ENCODE measurements at places on chromosomes 1 and 21.

GRCh38 chr1:51581238-51581637 is 35.7 kb upstream of the OSBPL9 start:
- DNase-seq, result no peak

DNA sequence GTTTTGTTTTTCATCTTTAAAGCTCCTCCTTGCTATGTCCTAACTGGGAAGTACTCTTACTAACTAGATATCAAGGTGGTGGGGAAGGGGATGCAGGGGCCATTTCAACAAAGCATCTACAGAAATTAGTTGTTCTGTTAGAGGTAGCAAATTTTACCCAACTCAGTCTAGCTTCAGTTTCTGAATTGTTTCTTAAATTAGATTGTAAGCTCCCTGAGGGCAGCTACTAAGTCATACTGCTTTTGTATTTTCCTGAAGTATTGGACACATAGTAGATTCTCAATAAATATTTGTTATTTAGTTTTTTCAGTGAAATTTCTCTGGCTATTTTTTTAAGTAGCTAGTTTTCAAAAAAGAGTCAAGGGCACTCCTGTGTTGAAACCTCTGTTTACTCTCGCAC is 1.8 kb downstream of the UBAP2L start:
- DNase-seq, result no peak

GRCh38 chr1:65027666-65028358 is 61.5 kb upstream of the JAK1 start:
- DNase-seq, result no peak

DNA sequence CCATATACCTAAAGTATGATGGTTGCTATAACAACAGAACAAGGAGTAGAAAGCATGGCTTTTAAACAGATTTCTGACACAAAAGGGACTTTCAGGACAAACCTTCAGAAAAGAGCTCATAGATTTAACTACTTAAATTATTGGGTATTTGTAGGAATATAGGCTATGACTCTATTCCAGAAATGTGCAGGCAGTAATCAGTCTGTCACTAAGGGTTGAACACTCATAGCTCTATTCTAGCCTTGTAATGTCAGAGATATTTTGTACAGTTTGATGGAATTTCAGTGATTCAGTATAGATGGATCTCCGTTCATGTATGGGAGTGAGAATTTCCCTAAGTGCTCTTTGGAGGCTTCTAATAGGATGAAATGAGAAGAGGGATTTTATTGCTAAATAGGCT is 82.8 kb downstream of the EXTL2 start:
- no peak for DNase-seq

- DNase-seq, result no peak
Measured at GRCh38 chr1:2230781-2231531, 2.8 kb downstream of the SKI start.

GRCh38 chr1:45093334-45093733 is 81.3 kb downstream of the UROD start:
- DNase-seq, result no peak

DNA sequence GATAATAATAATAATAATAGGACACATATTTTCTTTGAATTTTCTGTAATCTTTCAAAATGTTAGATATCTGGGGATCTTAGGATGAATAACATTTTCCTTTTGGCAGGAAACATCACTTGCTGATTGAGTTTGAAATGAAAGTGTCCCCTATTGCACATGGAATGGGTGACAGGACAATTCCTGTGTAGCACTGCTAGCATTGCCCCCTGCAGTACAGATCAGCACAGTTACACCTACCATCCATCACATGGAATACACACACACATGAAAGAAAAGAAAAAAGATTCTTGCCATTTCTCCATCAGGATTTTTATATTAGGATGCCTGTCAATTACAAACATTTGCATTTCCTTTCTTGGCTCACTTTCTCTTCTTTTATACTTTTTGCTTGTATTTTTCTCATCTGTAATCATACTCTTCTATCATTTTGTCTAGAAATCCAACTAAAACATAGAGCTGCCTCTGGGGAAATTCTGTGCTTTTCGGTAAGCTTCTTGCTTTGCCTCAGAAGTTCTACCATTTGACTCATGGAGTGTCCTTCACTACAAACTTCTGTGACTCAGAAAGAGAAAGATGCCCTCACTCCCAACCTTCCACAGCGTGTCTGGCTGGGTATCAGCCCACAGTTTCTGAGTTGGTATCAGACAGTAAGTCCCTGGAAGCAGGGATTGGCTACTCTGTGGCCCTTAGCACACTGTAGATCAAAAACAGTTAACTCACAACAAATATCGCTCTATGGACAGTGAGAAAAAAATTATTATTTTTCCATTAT is 641.2 kb downstream of the PTPRC start:
- no peak for DNase-seq

DNA sequence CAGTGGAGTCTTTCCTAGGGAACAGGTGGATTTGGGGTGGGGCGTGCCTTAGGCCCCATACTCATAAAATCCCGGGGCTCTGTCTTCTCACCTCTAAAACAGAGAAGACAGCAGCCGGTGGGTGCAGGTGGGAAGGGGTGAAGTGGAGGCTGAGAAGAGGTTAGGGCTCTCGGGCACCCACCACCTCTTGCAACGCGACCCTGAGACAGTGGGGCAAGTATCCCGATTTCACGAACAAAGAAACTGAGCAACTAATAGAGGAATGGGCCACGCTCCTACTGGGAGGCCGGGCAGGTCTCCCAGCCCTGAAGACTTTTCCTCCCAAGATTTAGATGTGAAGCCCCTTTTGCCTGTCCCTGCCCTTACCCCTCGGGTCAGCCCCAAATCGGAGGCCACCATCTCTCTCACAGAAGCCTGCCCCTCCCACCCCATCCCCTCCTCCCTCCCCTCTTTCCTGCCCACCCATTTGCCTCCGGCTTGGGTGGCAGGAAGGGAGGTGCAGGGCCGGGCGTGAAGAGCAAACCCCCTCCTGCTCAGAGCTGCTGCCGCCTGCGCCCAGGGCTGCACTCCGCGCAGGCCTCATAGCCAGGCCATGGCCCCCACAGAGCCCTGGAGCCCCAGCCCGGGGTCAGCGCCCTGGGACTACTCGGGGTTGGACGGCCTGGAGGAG is at the start of gene GPR25:
Gene GPR25 (plus strand): TSS at position 536 of the 670 bp plus-strand sequence. CDS start 57 bp downstream, at position 593.
- DNase-seq, result no peak

- no peak for DNase-seq
Measured at GRCh38 chr1:3711381-3711779, 40.9 kb upstream of the CCDC27 start.

DNA sequence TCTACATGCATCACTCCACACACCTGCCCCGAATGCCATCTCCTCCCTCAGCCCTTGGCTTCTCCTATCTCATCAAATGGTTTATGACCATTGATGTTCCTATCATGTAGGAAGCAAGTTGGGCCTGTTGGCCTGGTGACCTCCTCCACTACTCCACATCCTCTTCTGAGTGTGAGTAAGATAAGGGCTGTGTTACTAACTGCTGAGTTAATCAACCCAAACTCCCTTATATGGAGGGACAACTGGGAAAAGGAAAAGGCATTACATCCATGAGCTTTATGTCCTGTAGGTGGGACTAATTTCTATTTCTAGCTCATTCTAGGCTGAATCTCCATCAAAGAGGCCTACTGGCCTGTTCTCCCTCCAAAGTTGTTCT is 57.6 kb downstream of the WLS start:
- DNase-seq, result no peak

DNA sequence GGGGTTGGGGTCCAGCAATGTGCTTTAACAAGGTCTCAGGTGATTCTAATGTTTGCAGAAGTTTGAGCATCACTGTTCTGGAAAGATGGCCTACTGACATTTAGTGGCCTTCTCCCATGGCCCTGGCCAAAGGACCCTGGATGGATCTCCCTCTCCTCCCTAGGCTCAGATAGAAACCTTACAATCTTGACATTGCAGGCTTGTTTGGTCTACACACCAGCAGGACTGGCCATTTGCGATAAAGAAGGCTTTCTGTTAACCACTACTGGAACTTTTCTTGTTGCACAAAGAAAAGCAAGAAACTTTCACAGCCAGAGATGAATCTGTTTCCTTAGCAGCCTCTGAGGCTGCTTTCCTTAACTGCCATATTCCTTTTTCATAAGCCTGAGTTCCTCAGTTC is 6.2 kb downstream of the DNALI1 start:
- no peak for DNase-seq

DNA sequence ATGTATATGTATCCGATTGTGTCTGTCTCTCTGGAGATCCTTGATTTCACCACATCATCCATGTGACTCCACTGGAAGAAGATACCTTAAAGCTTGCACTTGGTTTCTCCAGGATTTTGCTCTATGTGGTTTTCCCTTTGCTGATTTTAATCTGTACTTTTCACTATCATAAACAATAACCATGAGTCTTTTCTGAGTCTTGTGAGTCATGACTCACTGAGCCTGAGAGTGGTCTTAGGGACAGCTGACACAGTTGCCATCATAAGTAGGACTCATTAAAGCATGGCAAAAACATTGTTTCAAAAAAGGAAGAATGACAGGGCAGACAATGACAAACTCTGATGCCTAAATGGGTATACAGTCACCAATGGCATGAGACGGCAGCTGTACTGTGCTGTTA is 226.2 kb downstream of the AKT3 start:
- DNase-seq, result no peak

DNA sequence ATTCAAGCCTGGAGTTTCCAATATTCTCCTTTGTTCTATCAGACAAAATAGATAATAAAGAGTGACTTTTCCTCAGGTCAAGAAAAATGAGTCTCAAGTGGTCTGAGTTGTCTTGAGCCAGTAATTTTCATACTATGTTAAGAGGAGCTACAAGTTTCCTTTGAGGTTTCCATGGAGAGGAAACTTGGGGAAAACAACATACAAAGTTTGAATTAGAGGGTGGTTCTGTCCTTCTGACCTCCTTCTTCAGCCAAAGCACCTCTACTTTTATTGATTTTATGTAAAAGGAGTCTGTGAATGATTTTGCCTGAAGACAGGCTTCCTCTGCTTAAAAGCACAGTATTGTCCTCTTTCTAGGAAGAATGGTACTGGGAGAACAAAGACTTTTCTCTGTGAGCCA is 497.2 kb upstream of the PKN2 start:
- no peak for DNase-seq

DNA sequence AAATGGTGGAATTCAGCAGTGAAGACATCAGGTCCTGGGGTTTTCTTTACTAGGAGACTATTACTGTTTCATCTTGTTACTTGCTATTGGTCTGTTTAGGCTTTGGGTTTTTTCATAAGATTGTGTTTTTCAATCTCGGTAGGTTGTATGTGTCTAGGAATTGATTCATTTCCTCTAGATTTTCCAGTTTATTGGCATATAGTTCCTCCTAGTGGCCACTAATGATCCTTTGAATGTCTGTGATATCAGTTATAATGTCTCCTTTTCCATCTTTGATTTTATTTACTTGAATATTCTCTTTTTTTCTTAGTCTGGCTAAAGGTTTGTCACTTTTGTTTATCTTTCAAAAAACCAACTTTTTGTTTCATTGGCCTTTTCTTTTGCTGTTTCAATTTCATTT is 233.0 kb downstream of the RWDD3 start:
- no peak for DNase-seq

DNA sequence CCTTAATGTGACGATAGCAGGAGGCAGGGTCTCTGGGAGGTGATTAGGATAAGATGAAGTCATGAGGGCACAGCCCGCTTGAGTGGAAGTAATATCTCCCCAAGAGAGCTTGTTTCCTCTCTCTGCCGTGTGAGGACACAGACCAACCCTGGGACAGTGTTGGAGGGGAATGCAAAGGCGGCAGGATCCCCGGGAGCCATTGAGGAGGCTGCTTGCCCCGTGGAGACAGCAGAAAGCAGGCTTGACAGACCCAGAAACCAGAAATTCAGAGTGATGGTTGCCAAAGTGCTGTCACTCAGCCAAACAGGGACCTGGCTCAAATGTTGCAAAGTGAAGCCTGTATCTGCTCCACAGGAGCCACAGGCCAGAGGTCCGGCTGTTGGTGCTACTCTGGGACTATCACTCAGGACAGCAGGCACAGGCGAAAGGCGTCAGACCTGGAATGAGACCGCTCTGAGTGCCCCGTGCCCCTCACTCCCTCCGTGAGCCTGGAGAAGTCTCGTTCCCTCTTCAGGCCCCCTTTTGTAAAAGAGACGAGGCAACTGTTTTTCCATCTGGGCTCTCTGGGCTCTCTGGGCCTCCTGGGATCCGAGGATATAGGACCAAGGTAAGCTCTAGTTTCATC is 96.6 kb upstream of the VANGL1 start:
- DNase-seq, result no peak

DNA sequence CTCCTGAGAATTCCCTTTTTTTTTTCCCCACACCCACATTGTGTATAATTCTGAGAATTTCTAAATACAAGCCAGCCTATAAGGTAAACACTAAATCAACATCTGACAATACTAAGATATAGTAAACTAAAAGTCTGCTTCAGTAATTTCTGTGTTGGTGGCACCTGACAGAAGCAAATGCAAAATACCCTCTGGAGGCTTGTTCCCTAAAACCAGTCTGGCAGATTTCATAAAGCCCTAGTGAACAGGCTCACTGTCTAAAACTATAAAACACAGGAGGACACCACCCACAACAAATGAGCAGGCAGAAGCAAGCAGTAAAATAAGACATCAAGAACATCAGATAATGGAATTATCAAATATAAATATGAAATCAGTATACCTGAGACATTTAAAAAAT is 11.5 kb downstream of the TRIM33 start:
- no peak for DNase-seq

DNA sequence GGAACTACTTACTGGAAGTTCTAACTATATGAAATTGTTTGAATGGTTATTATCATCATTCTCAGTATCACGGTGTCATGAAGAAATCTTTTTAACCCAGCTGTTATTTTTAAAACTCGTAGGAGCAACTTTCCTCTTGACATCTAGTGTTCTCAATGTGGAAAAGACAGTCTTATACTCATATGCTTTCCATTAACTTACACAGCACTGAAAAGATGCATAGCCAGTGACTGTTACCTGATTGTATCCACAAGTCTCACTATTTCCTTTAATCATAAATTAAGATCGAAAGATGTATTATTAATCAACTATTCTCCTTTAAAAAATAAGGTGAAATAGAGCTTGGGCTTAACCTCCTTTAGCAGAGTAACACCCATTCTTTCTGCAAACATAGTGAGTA is 59.7 kb upstream of the TNFSF4 start:
- no peak for DNase-seq

DNA sequence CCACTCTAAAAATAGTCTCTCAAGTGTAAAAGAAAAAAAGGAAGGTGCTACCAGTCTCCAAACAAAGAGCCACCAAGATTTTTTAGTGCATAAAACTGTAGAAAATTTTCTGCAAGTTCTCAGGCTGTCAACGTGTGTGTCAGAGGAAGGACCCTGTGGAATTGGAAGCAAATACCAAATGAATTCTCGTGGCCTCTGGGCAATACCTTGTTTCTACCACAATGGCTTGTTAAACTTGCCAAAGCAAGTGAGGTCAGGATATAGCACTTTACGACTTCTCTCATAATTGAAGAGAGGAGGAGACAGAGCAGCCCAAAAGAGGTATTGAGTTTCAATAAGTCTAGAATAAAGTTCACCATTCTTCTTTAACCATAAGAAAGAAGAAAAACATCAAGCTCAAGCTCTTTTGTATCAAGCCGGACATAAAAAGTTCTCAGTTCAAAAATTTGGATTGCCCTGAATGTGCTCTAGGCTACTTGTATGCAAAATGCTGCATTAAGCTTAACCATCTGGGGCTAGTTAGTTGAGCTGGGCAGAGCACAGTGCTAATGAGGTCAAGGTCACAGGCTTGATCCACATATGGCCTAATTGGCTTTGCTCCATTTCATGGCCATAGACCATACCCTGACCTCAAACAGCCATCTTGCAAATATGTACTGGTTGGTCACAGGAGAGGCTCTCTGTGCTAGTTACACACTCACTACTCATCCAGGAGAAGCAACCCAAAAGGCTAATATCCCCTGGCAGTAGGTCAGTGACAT is 60.5 kb downstream of the TBX15 start:
- no peak for DNase-seq

All from activated CD8-positive, alpha-beta memory T cell treated with anti-CD3 and anti-CD28 coated beads for 1 hour (primary cell).